ENCODE measurements at places on chromosomes 7 and 10.
A peak's percentile ranks its signal among the peaks of the same experiment; 100 is the strongest.

- no peak for DNase-seq
These were observed 155.8 kb downstream of the SND1 start for GRCh38 chr7:127807829-127808228.

- DNase-seq: no peak
These were observed 325.6 kb downstream of the HPSE2 start for GRCh38 chr10:98910048-98910447.

DNA sequence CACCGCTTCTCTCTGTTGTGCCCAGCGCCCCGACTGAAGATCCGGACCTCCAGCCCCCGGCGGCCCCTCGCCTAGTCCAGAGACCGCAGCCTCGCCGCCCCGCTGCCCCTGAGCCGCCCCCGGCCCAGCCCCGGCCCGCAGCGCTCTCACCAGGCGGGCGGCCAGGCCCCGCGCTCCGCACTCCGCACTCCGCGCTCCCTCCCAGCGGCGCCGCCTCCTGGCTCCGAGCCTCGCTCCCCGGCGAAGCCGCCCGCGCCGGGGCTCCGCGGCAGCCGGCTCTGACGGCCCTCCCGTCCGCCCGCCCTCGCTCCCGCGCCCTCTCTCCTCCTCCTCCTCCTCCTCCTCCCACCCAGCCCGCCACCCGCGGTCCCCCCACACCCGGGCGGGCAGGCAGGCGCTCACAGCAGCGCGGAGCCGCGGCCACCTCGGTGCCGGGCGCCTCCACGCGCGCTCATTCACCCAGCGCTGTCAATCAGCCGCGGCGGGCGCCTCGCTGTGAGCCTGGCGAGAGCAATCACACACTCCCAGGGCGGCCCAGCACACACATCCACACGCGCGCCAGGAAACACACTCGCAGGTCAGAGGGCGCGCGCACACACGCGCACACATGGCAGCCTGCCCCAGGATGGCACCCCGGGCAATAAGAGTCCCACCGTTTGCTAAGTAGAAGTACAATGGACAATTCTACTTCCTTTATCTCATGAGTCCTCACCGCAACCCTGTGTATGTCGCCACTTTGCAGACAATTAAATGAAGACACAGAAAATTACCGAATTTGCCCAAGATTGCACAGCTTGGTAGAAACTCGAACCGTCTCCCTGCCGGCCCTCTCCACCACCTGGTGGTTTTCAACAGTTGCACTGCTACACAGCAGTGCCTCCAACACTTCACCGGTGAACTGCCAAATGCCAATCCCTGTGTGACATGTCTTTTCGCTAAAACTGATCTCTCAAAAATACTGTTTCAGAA lies at the start of gene PRRT4:
PRRT4 (minus strand) TSS at position 280 of the 969 bp plus-strand sequence.
- DNase-seq: no peak

DNA sequence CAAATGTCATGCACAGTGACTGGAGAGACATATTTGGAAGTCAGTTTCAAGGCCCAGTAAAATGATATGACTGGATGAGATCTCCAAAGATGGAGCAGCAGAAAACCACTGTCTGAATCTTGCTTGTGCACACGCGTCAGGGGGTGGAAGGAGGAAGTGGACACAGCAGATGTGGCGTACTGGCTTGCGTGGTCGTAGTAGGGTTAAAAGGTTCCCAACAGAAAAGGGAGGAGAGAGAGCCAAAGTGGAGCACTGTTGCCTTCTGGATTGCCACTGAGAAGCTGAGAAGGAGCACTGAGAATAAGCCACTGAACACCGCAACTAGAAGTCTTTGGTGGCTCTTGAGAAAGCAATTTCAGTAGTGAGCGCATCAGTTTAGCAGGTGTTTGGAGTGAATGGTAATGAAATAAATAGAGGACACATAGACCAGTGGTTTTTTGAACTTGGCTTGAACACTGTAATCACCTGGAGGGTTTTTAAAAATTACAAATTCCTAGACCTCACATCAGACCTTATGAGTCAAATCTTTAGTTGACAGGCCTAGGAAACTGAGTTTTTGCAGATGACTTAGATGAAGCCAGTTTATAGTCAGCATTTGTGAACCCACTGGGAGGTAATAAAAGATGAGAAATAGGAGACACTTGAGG lies 227.3 kb downstream of the PTEN start:
- no peak for DNase-seq

- DNase-seq: no peak
These were observed 43.9 kb downstream of the C10orf120 start for GRCh38 chr10:122655524-122656307.

DNA sequence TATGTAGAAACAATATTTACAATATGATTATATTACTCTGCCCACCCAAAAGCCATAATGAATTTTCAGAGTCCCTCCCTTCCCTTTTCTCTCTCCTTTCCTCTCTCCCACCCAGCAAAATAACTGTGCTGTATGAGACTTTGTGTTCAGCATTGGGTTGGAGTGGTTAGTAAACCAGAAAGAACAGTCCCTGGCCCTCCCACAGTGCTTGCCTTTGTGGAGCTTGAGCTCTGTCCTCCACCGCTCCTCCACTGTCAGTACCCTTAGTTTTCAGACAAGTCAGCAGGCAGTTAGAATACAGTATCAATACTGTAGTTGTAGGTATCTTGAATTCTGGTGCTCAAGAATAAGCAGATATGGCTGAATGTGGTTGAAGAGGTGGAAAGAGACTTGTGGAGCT lies 92.7 kb downstream of the CDK14 start:
- no peak for DNase-seq

DNA sequence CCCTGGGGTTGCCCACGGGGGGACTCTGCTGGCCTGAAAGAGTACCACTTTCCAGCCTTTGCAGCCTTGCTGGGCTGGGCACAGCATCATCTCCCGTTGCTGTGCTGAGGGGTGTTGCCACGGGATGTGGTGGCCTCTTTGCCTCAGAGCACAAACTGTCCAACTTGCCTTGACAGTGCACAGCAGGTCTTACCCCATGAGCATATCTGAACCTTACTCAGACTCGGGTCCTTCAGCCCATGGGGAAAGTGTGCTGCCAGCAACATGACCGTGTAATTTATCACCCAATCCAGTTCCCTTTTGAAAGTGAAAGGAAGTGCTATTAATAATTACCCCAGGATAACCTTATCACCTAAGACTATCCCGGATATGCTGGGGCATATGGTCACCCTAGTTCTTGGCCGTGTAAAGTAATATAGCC lies 46.8 kb downstream of the TBXAS1 start:
- no peak for DNase-seq

- no peak for DNase-seq
These were observed at the start of gene AKR1C4 for GRCh38 chr10:5196702-5197113. AKR1C4 (plus strand) TSS chr10:5196837; CDS start chr10:5196868, 31 bp downstream.

GRCh38 chr7:113809581-113809980 lies 109.2 kb downstream of the PPP1R3A start:
- no peak for DNase-seq

DNA sequence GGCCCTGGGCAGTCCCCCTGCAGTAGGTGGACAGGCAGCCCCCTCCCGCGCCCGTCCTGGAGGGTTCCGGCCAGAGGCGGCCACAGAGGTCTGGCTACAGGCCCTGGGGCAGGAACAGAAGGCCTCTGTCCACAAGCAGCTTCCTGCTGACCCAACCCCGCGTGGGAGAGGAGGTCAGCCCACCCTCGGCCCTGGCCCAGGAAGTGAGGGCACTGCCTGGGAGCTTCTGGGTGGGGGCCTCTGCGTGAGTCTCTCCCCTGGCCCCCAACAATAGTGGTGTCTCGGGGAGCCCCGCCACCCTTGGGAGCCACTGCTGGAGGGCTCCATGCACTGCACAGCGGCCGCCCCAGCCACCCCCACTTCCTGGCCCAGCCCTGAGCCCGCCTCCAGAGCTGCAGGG lies 4.7 kb downstream of the MICALL2 start:
- peak; percentile 26 for DNase-seq

DNA sequence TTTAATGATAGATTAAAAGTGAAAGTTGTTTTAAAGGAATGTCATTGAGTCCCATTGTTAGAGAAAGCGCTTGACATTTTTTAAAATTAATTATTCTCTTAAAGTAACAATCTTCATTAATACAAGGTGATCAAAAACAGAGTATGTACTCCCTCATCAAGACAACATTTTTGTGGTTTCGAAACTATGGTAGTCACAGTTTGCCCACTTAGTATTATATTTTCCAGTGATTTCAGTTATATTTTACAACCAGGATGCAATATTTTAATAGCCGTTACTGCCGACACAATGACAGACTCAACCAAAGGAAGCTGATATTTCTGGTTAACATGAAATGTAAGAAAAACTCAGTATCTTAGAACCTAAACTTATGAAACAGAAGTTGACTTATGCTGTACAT lies 31.3 kb downstream of the MKX start:
- DNase-seq: no peak
